ENCODE measurements at places on chromosomes 2 and 18. TPM values are rescaled to one million over a fixed set of nuclear protein-coding genes. Genes with fewer than 3 reads are reported as not detected.

- DNase-seq = no peak
Observed at GRCh38 chr2:77484026-77484425, 38.1 kb downstream of the LRRTM4 start.

GRCh38 chr2:152718909-152719645 lies 657 bp downstream of the ARL6IP6 start:
- DNase-seq = no peak

GRCh38 chr2:8003462-8004075 lies 678.3 kb upstream of the ID2 start:
- DNase-seq = no peak

The CHRNG gene
- total RNA-seq = not detected

- DNase-seq = no peak
Observed at GRCh38 chr2:177474998-177475397, 82.4 kb downstream of the AGPS start.

- DNase-seq = no peak
Observed at GRCh38 chr2:72572501-72572900, 253.3 kb downstream of the EXOC6B start.

The ZAP70 gene
- total RNA-seq = 2.8 TPM

- DNase-seq = no peak
Observed at GRCh38 chr2:8541223-8541622, 140.6 kb upstream of the ID2 start.

GRCh38 chr2:216683846-216684245 lies 11.5 kb downstream of the IGFBP5 start:
- DNase-seq = peak; percentile 83

- DNase-seq = peak; percentile 50
Observed at GRCh38 chr2:70115646-70116442, 28.6 kb downstream of the PCBP1 start.

DNA sequence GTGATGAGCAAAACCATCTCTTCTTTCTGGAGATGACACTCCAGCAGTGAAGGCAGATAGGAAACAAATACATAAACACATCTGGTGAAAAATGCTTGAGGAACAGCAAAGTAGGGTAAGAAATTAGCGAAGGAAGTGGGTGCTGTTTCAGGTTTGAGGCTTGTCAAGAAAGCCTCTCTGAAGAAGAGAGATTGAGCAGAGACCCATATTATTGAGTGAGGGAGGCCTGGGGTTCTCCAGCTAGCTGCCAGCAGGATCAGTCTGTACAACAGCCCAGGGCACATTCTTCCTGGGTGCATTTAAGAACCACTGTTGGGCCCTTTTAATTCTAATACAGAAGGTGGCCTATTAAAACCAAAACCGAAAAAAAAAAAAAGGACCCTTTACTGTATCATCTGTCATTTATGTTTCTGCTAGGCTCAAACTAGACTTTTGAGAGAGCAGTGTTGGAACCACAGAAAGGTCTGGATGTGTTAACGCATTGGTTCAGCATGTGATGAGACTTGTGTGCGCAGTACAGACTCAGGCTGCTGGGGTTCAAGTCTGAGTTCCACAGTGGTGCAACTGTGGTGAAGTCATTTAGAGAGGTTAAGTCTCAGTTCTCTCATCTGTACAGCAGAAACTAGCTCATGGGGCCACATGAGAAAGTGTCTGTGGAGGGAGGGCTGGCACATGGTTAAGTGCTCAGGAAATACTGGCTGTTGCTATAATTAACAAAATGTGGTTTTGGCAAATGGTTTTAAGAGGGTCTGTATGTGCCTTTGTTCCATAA lies 28.9 kb downstream of the MGAT5 start:
- no peak for DNase-seq

The SERPINB8 gene
- 19.6 TPM for total RNA-seq

DNA sequence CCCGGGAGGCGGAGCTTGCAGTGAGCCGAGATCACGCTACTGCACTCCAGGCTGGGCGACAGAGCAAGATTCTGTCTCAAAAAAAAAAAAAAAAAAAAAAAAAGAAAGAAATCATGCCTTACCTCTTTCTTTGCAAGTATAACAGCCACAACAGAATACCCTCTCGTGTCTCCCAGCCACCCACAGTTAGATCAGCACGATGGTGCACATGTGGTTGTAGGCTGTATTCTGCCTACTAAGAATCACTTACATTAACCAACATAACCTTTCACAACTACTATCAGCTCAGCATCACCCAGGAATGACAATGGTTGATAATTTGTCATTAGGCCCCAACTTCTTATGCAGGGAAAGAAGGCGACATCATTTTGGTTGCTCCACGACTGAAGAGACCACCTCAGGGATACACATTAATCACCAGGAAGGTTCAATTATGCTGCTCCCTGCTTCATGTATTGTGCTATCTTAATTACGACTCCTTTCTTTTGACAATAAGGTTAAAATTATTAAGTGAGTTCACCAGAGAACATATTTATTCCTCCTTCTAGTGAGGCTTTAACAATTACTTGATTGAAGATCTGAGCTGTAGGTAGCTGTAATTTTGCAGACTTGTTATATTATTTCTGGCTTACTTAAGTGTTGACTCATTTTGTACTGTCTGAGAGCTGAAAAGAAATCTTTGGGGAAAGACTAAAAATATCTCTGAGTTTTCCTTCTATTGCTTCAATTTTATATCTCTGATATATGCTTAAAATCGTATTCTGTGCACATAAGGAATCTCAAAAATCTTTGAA lies 120.1 kb downstream of the LRP1B start:
- no peak for DNase-seq

- no peak for DNase-seq
Observed at GRCh38 chr18:13452871-13453680, 234.5 kb downstream of the LDLRAD4 start.
